HAP-1 (cell line): ENCODE measurements at places on chromosomes 2 and 18.

DNA sequence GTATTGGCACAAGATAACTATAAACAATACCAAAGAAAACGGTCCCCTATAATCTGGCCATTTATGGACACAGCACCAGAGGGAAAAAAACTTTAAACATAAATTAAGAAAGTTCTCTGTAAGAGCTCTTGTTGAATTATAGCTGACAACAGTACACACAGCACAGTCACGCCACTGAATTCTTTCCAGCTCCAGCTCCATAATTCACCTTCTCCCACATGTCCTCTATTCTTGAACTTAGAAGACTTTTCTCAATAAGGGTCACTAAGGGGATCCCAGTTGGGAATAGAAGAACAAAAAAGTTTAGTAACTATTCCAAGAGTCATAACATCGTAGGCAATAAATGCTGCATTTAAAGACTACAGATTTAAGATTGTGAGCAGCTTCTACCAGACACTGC, 124.6 kb upstream of the CYP1B1 start:
- DNase-seq = no peak

DNA sequence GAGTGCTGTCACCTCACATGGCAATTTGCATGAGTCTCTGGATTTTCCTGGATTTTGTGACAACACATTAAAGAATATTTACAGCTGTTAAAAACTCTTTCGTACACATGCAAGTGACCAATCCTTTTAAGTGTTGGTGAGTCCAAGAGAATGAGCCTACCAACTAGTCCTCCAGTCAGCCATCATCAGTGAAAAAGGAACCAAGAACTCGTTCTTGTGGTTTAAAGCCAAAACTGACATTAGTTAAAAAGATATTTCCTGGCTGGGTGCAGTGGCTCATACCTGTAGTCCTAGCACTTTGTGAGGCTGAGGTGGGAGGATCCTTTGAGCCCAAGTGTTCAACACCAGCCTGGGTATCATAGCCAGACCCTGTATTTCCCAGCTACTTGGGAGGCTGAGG, 215.4 kb upstream of the ITGA4 start:
- no peak for DNase-seq

- no peak for DNase-seq
Observed at GRCh38 chr2:85710687-85711577, 16.8 kb downstream of the GNLY start.

DNA sequence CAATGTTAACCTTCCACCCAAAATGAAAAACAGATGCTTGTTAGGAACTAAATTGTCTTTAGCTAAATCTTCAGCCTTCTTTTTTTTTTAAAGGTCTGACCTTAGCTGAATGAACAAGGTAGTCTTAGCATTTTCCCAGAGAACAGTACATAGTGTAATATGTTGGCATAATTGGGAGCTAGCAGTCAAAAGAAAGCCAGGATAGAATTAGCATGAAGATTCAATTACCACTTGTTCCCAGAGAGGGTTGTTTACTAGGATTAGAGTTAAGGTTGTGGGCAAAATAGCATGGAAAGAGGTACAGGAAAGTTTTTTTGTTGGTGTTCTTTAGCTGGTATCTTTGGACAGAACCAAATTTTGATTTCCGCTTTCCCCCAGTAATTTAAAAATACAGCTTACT, 6.9 kb downstream of the CDH20 start:
- no peak for DNase-seq

DNA sequence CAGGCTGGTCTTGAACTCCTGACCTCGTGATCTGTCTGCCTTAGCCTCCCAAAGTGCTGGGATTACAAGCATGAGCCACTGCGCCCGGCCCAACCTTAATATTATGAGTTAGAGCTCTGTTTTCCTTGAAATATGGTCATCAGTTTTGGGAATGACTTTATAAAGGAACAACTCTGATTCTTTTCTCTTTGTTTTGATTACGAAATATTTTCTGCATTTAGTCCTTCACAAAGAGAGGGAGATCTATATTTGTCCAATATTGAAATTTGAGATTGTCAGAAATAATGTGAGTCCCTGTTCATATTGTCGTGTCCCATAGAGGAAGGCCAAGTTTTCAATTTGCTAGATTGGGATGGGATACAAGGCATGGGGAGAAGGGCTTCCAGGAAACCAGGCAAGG, 3.1 kb downstream of the SMYD5 start:
- no peak for DNase-seq

DNA sequence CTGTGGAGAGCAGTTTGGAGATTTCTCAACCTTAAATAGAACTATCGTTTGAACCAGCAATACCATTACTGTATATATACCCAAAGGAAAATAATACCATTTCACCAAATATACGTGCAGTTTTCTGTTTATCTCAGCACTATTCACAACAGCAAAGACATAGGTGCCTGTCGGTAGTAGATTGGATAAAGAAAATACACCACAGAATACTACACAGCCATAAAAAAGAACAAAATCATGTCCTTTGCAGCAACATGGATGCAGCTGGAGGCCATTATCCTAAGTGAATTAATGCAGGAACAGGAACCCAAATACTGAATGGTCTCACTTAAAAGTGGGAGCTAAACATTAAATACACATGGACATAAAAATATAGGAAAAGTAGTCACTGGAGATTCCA, 81.3 kb downstream of the SMCHD1 start:
- DNase-seq = no peak

GRCh38 chr18:50518787-50519546, 40.9 kb upstream of the MAPK4 start:
- peak; percentile 33 for DNase-seq

DNA sequence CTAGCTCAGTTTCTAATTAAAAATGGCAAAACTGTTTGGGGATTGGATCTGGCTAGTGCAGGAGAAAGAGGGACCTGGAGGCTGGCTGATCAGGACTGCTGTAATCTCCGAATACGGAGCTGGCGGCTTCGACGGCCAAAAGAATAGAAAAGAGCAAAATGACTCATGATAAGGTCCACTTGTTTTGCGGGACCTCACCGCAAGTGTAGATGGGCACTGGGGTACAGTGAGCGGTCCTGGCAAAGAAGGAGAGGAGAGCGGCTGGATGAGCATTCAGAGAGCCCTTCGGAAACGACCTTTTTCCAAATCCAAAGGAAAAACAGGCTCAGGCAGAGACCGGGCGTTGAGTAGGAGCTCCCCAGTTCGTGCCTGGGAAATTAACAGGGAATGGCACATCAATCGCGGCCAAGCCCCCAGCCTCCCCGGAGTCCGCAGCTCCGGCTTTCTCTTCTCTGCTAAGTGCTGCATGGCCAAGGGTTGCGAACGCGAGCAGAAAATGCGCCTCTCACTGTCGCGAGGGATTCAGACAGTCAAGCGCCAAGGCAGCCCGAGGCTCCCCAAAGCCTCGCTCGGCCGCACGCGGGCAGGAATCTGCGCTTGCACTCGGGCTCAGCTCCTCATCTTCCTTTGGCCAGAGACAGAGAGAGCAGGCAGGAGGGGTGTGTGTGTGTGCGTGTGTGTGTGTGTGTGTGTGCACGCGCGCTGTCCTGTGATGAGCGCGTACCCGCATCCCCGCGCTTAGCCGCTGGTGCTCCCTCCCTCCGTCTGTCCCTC, 1.8 kb downstream of the DCC start:
- DNase-seq = no peak

DNA sequence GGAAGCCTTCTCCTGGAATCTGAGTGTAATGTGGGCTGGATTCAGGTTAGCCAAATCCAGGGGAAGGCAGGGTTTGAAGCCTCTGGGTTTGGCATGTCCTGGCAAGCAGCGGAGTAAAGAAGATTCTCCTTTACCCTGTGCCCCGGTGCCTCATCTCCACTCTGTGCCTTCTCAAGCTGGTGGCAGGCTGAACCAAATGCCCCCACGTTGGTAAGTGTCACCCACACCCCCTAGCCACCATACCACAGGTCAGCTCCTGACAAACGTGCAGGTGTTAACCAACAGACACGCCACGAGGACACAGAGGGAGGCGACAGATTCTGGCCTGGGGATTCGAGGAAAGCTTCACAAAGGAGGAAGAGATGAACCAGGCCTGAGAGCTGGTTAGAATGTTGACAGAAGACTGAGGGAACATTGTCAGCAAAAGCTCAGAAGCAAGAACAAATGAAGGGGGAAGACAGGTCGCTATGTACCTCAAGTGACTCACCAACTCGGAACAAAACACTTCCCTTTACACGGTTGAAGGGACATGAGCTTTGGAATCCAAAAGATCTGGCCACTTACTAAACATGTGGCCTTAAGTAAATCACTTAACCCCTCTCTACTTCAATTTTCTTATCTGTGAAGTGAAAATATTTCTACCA, 85.2 kb upstream of the LCLAT1 start:
- no peak for DNase-seq

GRCh38 chr18:79802298-79802697, 4.6 kb downstream of the KCNG2 start:
- DNase-seq = no peak

DNA sequence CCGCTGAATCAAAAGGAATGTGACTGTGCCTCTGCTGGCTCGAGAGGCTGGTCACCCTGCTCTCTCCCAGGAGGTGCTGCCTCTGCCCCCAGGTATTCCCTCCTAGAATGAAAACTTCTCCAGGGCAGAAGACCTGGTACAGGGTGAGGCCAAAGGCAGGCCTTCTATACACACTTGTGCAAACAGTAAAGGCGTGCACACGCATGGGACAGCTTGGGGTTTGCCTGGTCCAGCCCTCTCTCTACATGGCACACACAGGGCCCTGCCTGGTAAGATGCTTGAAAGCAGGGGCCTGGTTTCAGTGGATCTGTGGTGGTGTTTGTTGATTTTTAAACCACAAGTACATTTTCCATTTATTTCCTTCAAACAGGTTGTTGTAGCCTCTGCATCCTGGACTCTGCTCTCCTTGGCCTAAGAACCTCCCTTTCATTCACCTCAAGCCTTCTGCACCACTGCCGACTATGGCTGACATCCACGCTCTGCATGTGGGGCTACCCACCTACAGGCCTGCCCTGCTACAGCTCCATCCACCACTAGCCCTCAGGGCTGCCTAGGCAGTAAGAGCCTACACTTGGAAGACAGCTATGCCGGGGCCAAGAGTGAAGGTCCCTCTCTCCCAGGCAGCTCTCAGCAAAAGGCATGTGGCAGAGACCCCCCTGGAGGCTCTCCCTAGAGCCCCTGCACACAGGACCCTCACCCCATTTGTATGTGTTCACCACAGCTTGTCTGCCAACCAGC, 190.7 kb downstream of the ZBTB7C start:
- DNase-seq = no peak

DNA sequence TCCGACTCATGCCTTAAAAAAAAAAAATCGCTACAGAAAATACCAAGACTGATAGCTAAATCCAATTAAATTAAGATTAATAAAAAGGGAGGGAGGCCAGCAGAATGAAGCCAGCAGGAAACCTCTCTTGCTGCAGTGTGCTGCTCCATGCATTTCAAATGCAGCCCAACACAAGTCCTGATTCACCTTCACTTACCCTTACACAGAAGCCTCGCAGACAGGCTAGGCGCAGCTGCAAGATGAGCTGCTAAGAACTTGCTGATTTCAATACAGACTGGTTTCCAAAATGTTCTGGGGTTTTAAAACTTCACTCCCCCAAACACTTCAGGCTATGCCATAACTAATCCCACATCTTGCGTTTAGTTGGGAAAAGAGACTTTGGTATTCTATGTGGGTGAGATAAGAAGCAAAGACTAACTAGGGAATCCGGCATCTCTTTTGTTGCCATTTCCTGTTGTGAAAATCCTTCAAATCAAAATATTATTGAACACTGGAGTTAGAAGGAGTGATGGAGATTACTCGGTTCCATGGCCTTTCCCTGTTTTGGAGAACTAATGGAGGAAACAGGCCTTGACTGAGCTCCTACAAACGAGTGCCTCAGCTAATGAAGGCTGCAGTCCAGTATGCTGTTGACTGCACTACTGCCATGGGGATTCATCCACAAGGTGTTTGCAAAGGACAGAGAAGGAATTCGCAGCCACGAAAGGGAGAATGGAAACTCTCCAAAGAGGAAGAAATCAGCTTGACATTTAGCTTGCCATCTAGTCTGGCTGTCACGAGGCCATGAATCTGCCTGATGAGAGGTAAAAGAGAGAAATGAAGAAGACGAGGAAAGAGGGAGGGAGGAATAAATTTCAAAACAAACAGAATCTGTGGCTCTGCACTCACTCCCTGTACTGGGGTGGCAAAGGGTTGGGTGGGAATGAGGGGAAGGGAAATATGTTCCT, 67.3 kb downstream of the CLHC1 start:
- no peak for DNase-seq
